ENCODE measurements at places on chromosomes 1 and 21.

DNA sequence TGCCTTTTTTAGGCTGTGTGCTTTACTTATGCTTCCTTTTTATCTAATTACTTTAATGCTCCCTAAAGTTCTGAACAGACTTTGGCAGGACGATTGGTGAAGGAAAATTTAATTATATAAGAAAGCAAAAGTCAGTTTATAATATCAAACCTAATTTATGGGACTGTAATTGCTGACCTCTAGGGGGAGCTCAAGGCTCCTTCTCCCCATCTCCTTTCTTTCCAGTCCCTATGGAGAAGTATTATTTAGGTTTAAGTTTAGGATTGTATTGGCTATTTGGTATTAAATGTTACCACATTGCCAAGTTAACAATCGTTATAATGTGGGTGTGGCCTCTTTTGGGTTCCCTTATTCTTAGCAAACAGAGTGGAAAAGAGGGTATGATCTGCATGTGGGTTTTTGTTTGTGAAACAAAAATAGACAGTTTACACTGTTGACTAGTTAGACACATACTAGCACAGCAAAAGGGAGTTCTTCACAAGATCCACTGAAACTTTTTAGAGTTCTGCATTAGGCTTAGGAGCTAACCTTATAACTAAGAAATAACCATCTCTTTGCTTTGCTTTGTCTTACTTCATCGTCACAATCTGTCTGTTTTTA is 48.2 kb upstream of the TNFSF4 start:
- no peak for DNase-seq

DNA sequence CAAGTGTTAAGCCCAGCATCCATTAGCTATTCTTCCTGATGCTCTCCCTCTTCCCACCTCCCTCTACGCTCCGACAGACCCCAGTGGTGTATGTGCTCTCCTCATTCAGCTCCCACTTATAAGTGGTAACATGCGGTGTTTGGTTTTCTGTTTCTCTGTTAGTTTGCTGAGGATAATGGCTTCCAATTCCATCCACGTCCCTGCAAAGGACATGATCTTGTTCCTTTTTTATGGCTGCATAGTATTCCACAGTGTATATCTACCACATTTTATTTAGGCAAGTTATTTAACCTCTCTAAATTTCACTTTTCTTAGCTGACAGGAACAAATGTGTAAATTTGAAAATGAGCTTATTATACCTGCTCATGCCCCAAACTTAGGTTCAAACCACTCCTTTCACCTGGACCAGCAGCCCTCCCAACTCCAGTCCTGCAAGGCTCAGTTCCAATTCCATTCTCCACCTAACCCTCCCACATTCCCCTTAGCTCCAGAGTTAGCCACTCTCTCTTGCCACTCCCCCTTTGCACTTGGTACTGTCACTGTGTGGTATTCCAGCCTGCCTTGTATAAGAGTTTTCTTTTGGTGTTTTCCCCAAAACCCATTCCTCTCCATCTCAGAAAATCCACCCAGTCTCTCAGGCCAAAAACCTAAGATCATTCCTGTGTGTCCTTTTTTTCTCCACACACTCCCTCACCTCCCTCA is 1.7 kb upstream of the PEF1 start:
- no peak for DNase-seq

DNA sequence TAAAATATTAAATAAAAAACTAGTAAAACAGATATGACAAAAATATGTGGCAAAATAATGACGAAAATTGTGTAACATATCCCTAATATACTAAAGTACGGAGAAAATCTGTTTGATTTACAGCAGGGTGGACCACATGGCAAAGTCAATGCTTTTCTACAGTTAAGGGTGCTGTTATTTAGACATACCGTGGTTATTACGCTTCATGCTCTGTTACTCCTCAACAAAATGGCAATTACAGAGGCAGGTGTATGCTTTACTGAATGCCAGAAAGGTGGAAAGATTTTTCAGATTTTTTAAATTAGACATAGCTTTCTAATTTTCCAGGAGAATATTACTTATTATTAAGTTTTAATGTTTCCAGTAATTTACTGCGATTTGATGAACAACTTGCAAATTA is 343.9 kb upstream of the DPYD start:
- DNase-seq: no peak

DNA sequence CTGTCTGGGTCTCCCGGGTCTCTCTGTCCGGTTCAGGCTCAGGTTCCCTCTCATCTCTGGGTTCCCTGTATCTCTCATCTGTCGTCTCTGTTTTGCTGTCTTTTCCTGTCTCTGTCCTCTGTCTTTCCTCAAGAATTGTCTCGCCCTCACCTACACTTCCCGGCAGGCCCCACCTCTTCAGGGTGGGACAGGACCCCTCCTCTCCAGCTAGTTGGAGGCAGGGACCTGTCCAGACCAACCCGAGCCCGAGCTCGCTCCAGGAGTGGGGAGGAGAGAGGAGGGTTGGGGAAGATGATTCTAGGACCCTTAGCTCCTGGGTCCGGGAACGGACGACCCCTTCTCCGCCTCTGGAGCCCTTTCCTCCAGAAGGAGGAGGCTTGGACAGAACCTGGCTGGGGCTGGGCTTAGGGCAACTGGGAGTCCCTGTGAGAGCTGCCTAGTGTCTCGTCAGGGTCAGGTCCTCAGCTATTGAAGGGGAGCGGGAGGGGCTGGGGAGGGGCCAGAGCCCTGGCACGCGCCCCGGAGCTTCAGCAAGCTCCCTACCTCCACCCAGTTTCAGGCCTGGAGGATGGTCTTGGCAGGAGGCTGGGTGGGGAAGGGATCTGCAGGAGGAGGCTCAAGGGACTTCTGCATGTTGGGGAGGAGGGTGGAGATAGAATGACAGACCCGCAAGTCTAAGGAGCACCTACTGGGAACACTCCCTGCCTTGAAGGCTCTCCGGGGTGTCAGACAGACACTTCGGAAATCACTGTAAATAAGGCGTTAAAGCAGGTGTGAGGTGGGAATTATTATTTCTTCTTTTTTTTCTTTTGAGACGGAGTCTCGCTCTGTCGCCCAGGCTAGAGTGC is 26.3 kb upstream of the EPB41 start:
- no peak for DNase-seq

GRCh38 chr1:170095976-170096748 is 21.7 kb upstream of the KIFAP3 start:
- no peak for DNase-seq

- no peak for DNase-seq
Measured at GRCh38 chr1:220696863-220697231, 6.7 kb downstream of the C1orf115 start.

DNA sequence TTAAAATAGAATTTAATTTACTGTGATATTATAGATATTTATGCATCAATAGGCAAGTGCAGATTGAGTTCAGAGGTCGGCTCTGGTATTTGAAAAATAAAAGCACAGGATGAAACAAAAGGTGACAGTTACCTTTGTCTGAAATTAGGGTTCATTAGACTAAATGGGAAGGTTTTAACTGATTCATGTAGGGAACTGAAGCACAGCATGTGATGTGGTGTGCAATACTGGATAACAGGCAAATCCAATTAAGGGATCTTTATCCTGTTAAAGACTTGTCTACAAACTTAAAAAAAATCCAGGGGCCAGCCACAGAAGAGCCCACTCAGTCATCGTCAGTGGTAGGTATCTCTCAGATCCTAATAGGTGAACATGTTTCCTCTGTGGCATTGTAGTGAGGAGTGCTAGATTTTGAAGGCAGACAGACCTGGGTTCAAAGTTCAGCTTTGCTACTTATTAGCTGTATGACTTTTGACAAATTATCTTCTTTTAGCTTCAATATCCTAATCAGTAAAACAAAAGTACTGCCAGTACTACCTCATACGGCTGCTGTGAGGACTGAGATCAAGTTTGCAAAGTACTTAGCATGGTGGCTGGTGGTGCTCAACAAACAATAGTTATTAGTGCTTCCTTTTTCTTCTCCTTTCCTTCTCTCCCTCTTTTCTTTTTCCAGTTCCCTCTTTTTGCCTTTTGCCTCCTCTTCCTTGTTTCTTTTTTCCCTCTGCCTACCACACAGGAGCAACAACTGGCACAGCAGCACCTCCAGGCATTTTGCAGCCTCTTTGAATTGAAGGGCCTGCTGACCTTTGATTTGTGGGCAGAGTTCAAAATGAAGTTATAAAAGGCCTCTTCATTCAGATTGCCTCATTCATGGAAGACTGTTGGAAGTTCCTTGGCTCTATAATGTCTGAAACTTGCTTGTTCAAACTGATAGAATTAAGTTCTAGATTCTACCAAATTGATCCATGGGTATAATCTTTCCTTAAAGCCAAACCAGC is 44.9 kb upstream of the FOXD3 start:
- DNase-seq: no peak

DNA sequence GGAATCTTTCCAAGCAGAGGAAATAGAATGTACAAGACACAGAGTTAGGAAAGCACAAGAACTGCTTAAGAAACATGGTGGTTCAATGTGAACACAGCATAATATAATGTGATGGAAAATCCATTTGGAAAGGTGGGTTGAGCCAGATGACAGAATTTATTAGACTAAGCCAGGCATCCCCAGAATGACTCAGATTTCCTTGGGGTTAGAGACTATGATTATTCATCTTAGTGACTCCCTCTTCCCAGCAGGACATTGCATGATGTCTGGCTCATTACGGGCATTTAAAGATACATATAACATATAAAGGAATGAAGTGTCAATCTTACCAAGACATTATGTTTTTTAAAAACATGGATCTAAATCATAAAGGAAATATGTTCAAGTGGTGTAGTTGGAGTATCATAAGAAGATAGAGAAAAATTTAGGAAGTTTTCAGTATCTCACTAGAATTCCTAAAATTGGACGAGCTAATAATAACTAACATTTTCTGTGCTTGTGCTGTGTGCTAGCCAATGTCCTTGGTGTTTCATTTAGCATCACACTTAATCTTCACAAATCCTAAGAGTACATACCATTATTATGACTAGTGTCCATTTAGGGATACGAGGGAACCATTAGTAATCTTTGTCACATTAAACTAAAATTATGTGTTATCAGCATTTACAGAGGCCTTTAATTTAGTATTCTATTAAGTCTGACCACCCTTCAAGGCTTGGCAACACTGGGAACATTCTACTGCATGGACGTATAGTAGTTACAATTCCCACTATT is 41.0 kb upstream of the ST6GALNAC5 start:
- no peak for DNase-seq

GRCh38 chr1:112737573-112737972 is 22.4 kb upstream of the PPM1J start:
- no peak for DNase-seq

DNA sequence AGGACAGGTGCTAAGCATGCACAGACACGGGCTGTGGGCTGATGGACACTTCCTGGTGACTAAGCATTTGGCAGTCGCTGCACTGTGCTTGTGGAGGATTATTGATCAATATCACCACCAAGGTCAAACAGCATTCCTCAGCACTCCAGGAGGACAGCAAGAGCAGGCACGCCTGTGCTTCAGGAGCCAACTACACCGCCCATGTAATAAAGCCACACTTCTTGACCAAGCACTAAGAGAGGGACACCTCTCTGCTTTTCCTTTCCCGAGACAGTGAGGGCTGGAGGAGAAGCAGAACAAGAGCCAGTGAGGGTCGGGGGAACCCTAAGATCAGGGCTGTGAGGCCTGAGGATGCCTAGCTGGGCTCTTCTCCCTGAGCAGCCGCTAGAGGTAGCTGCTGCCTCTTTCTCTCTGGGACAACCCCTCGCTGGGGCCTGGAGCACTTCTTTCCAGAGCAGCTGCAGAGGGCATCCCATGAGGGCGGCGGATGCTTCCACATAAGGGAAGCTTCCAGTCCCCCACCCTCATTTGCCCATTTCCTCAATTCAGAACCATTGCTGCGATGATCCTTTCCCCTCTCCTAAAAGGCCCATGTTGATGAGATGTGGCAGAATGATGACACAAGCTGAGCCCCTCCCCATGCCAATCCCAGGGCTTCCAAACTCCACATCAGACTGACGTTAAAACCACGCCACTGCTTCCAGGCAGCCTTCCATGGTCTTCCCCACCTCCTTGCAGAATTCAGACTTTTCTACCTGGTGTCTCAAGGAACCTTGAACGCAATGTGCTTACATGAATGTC is 19.1 kb downstream of the RAB7B start:
- no peak for DNase-seq

DNA sequence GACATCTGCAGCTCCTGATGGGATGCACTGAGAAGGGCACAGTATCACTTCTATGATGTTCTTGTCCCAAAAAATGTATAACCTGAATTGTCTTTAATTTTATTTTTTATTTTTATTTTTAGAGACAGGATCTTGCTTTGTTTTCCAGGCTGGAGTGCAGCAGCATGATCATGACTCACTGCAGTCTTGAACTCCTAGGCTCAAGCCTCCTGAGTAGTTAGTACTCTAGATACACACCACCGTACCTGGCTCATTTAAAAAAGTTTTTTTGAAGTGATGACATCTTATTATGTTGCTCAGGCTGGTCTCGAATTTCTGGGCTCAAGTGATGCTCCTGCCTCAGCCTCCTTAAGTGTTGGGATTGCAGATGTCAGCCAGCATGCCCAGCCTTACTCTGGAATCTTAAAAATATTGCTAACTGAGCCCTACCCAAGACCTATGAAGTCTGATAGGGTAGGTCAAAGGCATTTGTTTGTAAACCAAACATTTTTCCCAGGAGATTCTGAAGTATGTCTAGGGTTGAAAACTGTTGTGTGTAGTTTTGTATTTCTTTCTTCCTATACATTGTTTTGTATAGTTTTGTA is 68.9 kb downstream of the ATF6 start:
- DNase-seq: no peak

- no peak for DNase-seq
Measured at GRCh38 chr1:159999204-159999603, 32.6 kb downstream of the PIGM start.

DNA sequence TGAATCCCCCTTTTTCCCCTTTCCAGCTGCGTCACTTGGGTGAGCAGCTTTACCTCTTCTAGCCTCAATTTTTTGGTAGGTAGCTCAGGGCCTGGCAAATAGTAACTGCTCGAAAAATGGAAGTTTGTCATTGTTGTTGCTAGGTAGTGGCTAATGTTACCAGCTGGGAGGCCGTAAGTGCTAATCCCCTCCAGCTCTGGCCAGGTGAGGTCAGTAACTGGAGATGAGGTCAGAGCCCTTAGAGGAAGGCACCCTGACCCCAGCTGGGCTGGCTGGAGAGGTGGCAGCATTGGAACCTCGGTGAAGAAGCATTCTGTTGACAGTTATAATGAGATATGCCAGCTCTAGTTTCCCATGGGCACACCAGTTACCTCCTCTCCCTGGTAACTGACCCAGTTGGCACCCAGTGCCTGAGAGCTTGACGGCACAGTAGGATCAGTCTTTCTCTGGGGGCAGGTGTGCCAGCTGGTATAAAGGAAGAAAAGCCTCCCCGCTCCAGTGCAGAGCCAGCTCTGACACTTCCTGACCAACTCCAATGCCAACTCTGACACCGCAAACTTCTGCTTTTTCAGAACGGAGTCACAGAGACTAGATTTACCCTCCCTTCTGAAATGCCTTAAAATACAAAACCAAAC is 35.0 kb upstream of the SLC2A1 start:
- no peak for DNase-seq

DNA sequence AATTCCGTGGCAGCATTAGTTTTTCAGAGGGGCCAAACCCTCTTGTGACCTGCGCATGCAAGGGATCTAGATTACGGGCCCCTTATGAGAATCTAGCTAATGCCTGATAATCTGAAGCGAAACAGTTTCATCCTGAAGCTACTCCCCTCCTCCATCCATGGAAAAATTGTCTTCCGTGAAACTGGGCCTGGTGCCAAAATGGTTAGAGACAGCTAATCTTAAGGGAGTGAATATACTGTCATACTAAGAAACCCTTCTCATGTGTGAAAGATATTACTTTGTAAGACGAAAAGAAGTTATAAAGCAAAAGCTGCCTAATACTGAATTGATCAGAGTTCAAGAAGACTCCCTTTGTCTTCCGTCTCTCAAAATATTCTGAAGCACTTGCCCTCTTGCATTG is 166.3 kb downstream of the DUSP10 start:
- DNase-seq: no peak

- no peak for DNase-seq
Measured at GRCh38 chr1:201968202-201968925, 13.1 kb downstream of the TIMM17A start.

Measured in activated CD4-positive, CD25-positive, alpha-beta regulatory T cell treated with anti-CD3 and anti-CD28 coated beads, Interleukin-2, amount 50 U/mL, for 16 hours (primary cell).